ENCODE measurements at places on chromosomes 5 and 9.

DNA sequence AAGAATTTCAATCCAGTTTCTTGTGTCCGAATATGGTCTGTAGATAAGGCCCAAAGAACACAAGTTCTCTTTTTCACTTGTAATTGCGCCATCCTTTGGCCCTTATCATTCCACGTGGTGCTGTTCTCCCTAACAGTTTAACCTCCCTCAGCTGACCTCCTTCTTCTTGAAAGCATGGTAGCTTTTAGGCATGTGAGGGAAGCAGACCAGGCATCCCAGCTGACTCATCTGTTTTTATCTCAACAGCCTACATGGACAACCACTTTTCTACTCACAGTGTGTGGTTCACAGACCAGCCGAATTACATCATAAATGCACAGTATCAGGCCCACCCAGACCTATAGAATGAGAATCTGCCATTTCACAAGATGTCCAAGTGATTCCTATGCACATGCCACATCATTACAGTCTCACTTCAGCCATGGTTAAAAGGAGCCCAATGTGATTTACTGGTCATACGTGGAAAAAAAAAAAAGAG, 26.9 kb upstream of the PLIN2 start:
- peak; percentile 63 for DNase-seq

GRCh38 chr5:16544607-16545374, 72.0 kb downstream of the RETREG1 start:
- no peak for DNase-seq

DNA sequence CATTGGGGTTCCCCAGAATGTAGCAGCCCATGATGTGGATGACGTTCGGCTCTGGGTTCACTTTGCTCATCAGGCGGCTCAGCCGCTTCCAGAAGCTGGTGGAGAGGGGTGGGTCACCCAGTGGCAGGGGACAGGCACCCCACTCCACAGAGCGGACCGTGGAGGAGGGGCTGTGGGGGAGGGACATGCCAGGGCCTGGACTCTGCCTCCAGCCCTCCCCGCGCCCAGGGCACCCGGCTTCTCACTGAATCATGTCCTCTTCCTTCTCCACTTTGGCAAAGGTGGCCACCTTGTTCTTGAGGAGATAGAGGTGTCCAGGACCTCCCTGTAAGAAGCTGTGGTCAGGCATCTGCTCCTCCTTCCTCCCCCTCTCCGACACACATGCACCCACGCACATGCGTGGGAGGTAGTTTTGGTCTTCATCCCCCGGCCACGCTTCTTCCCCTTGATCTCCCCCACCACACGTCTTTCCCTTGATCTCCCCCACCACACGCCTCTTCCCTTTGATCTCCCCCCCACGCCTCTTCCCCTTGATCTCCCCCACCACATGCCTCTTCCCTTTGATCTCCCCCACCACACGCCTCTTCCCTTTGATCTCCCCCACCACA, 8.9 kb upstream of the ENTPD8 start:
- no peak for DNase-seq

- DNase-seq: no peak
Observed at GRCh38 chr5:169125571-169125970, 175.4 kb downstream of the SLIT3 start.

DNA sequence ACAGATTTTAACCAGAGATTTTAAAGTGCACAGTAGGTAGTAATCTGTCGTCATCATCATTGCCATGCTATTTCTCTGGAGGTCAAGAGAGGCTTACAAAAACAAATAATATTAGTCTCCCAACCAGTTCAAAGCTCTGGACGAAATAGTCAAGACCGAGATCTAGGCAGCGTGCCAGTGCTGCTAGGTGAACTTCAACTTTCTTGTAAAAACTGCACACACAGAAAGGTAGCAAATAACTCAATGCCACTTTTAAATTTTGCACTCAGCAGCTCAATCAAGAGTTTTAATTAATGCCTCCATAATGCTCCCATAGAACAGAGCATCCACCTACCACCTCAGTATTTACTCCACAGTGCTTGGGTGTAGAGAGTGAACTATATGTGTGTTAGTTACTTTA, 656.8 kb downstream of the IRX1 start:
- no peak for DNase-seq

GRCh38 chr9:101923451-101923850, 185.0 kb upstream of the GRIN3A start:
- DNase-seq: no peak

DNA sequence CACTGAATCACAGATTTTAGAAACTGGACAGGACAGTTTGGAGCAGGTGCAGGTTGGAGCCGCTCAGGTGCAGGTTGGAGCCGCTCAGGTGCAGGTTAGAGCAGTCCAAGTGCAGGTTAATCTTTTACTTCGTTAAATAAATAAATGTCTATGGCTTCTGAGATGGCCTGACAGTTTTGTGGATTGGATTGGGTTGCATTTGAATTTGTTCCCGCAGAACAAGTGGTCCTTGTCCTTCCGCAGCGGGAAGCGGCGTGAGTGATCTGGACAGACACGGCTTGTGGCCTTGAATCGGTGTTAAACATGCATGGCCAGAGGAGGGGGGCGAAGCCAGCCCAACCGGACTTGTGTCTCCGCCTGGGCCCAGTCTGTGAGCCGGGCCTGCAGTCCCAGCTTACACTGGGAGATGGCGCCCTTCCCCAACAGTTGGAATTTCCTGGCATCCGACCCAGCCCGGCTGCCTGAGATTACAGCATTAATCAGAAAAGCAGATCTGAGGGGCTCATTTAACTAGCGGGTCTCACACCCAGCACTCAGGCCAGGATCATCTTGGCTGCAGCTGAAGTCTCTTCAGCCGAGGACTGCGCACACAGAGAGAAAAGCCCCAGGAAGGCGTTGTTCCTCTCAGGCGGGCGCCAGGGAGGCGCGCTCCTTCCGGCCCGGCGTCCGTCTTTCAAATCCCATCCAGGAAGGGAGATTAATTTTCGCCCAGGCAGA, 1.5 kb upstream of the OLFM1 start:
- DNase-seq: peak; percentile 84

GRCh38 chr5:14081791-14082190, 61.4 kb upstream of the TRIO start:
- no peak for DNase-seq

- no peak for DNase-seq
Observed at GRCh38 chr5:14767053-14767452, 102.5 kb downstream of the OTULIN start.

DNA sequence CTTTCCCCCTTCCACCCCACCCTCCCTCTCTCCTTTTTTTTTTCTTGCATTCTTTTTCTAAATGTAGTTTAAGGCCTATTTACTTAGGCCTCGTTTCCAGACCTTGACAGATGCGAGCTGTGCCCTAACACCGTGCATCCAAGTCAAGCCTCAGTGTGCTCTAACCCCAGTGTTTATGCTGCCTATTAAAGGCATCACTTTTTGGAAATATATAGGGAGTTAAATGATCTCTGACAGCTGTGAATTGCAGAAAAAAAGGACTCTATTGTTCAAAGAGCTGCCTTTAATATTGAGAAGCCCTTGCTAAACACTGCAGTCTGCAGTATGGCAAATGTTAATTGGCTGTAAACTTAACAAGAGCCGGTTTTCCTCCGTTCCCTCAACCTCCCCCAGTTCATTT, 270.4 kb upstream of the TUT7 start:
- no peak for DNase-seq

- no peak for DNase-seq
Observed at GRCh38 chr9:135554718-135555117, 6.8 kb upstream of the PAEP start.

GRCh38 chr9:137671721-137672120, 52.9 kb downstream of the EHMT1 start:
- no peak for DNase-seq

DNA sequence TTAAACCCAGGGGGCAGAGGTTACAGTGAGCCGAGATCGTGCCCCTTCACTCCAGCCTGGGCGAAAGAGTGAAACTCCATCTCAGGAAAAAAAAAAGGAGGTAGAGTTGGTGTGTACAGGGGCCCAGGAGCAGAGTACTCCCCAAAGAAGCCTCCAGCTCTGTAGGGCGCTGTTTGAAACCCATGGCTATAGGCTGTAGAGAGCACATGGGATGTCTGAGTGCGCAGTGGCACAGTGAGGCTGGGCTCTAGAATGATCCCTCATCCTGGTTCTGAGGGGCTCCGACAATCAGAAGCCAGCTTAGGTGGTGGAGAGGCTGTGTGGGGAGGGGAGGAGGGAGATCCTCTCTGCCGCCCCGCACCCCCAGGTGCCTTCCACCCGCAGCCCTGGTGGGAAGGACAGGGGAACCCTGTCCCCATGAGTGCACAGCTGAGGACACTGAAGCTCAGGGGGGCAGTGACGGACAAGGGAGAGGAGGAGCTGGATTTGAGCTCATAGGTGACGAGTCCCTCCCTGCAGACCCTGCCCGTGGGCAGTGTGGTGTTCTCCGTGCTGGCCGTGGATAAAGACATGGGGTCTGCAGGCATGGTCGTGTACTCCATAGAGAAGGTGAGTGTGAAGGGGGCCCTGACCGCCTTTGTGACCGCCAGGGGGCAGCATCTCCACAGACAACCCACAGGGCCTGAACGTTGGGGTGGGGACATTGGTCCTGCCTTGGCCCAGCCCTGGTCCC, 24.6 kb downstream of the CDHR2 start:
- peak; percentile 81 for DNase-seq

GRCh38 chr9:91813176-91813795, 136.7 kb downstream of the ROR2 start:
- DNase-seq: no peak

GRCh38 chr5:178984145-178985072, 10.7 kb downstream of the GRM6 start:
- no peak for DNase-seq

DNA sequence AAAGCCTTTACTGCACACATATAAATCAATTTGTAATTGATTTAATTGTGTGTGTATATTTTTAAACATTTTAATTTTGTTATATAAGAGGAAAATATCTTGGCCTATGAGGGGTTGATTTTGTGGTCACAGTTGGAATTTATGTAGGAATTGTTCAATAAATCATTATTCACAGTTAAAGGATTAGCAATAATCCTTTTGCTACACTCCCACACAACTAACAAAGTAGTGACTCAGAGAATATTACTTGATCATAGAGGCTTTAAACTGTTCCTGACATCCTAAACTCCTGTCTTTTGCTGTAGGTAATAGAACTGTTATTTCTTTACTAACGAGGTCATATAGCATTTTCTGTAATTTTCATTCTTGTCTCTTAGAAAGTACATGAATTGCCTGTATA, 95.5 kb downstream of the ZCCHC7 start:
- no peak for DNase-seq

- DNase-seq: no peak
Observed at GRCh38 chr9:136336156-136336870, 9.0 kb downstream of the GPSM1 start.

GRCh38 chr5:167001246-167001645, 1290.2 kb upstream of the WWC1 start:
- no peak for DNase-seq

GRCh38 chr5:174259696-174260420, 214.4 kb downstream of the NSG2 start:
- no peak for DNase-seq

GRCh38 chr9:106753155-106753671, 109.8 kb upstream of the ZNF462 start:
- no peak for DNase-seq

DNA sequence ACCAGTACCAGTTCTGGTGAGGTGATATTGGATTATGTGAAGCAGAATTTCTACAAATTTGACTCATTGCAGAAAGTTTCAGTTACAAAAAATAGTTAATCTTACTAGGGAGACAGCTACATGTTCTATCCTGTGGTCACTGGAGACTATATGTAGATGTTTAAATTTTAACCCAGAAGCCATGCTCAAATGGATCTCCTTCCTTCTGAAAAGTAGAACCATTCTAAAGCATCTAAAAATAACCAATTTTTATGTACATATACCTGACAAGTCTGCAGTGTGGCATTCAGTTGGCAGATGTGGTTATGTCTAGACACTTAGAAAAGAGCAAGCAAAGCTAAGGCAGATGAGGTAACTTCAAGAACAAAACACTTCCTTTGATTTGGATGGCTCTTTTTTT, 65.5 kb upstream of the POU4F3 start:
- no peak for DNase-seq

GRCh38 chr5:149680810-149681221, 49.3 kb upstream of the PPARGC1B start:
- DNase-seq: no peak

DNA sequence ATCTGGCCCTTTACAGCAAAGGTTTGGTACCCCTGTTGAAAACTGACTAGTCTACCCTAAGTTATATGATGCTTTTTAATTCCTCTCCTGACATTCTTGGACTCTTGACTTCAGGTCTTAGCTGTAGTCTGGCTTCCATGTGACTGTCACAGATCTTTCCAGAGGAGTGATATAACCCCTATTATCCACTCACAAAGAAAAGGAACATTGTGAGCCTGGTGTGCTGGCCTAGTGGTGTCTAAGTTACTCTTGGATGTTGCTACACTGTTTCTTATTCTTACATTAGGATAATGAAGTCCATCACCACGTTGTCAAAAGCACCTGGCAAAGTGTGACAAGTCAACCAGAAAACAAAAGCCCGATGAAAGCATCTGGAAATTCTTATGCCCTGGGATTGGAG, 49.8 kb downstream of the RAD23B start:
- no peak for DNase-seq

- no peak for DNase-seq
Observed at GRCh38 chr5:68374796-68375518, 159.4 kb downstream of the PIK3R1 start.

DNA sequence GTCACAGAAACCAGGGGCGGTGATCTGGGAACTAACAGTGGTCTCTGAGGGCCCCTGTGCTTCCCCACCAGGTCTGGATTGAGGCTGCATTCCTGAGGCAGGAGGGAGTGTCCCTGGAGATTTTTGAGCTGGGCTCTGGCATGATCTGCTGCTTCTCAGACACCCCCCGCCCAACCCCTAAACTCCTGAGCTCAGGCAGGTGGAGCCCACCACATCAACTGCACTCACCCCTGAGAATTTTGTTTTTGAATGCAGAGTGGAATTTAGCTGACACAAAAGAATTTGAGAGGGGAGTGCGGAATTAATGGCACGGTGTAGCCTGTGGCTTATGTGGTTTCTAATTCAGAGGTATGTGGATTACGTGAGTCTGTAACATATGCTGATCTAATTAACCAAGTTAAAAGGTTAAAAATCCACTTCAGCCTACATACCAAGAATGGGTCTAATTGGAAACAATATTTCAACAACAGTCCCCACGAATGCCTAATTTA, 23.9 kb upstream of the CTSL start:
- no peak for DNase-seq

DNA sequence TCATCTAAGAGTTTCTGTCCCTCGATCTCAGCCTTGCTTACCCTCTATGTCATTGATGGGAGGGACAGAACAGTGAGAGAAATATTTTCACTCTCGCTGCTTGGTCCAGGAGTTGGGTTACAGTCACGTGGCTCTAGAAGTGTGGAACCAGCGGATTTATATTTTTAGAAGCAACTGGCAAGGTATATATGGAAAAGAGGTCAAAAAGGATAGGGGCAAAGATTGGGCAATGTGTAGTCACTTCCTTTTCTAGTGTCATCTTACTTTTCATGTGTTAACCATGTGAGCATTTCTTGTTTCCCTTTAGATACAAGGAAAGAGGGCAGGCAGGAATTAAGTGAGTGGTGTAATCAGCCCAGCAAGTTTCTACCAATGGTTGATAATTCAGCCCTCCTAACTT, 111.5 kb upstream of the ZNF366 start:
- no peak for DNase-seq
